Astrocyte (in vitro differentiated cells and primary cell): ENCODE measurements at places on chromosomes 6 and 20.

DNA sequence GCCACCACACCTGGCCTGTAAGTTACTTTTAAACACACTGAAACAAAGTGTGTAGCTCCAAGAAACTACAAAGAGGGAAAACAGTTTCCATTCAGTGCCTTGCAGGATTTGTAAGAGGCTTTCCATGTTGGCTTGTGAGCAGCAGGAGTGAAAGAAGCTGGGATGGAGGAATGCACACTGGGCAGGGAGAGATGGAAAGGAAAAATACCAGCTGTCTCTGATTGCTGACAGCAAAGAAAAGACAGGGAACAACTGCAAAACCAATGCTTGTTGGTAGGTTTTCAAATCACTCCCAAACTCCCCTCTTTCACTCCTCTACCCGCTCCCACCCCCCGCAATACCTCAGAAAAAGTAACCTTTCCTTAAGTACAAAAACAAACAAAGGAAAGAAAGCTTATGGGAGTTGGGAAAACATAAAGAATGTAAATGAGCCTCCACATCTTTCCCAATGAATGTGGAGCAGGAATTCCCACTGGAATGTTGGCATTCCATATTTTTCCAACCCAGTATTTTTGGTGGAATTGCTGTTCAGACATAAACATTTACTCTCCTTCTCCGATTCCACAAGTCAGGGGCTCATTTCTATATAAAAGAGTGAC lies 166.1 kb downstream of the THBS2 start:
- peak; percentile 50 for DNase-seq

DNA sequence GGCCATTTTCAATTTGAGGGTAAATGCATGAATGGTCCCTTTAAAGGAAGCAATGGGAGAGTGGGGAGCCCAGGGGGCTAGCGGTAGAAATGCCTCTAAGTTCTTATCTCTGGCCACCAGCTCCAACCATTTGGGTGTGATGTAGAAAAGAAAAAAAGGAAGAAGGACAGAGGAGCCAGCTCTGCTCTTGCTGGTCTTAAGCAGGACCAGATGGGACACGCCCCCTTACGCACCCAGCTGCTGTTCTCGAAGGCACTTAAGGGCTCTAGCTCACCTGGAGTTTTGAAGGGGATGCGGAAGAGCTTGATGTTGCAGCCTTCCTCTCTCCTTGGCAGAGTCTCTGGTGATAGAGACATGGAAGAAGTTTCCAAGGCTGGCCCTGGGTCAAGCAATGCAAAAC lies 59.5 kb upstream of the RNF144B start:
- no peak for DNase-seq

DNA sequence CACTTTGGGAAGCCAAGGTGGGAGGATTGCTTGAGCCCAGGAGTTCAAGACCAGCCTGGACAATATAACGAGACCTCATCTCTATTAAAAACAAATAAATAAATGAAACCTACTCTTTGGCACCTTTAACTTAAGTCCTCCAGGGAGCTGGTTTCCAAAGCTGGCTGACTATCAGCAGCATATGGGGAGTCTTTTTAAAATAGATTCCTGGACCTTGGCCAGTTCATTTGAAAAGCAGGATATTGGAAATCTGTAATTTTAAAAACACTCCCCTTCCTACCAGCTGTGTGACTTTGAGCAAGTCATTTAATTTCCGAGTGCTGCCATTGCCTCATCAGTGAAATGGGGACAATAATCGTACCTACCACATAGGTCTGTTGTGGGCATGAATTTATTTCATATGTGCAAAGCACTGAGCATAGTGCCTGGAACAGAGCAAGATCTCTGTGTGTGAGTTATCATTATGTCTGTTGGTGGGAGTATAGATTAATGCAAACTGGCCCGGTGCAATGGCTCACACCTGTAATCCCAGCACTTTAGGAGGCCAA lies 40.9 kb upstream of the PTPN1 start:
- DNase-seq = no peak

- DNase-seq = peak; percentile 49
Observed at GRCh38 chr20:37741055-37741454, 47.2 kb downstream of the CTNNBL1 start.

- DNase-seq = no peak
Observed at GRCh38 chr20:61503106-61503505, 251.0 kb downstream of the CDH4 start.

DNA sequence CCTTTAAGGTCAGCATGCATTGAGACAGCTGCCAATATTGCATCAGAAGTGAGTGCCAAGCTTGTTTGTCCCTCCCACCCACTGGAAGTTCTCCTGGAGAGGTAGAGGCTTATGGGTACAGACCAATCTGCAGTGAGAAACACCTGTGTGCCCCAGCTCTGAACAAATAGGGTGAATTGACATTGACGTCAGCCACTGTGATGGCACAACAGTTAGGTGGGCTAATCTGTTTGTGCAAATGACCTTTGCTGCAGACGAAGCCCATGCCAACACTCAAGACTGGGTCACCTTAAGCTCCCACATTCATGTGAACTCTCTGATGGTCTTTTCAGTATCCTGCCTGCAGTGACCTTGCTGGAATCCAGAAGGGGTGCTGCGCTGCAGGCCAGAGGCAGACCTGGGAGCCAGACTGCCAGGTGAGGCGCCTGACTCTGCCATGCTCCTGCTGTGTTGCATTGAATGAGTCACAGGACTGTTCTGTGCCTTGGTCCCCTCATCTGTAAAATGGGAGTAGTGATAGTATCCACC lies 99.9 kb downstream of the ALDH8A1 start:
- no peak for DNase-seq

- no peak for DNase-seq
Observed at GRCh38 chr6:17684134-17684533, 22.6 kb downstream of the NUP153 start.

DNA sequence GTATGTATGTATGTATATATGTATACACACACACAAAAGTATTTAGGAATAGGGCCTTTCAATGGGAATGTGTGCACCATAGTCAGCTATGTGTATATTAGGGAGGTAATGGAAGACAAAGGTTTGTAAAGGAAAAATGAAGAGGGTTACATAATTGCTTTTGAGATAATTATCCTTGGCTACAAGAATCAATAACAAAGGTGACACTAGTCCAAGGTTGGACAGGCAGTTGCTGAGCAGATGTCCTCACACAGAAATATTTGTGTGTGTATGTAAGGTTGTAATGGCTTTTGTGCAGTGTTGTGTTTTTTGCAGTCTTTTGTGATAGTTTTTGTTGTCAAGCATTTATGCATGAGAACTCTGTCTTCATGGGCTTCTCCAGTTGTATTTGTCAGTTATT lies 157.9 kb upstream of the MARCKS start:
- no peak for DNase-seq

DNA sequence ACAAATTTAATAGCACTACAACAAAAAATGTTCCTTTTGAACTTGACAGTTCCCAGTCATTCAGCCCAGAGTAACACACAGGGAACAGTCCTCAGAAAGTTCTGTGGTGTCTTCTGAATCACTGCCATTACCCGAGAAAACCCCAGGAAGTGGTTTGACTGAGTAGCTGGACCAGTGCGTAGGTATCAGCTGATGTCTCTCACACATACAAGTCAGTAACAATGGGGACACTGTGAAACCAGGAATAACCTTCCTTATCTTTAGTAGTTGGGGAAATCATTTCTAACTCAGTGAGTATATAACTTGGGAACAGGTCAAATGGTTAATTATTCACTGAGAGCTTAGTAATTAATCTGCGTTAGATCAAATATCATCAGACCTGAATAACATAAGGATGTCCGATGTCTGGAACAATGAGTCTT lies 73.1 kb downstream of the HIVEP2 start:
- DNase-seq = peak; percentile 99

- peak; percentile 70 for DNase-seq
Observed at GRCh38 chr20:49216991-49217578, 2.1 kb upstream of the DDX27 start.

DNA sequence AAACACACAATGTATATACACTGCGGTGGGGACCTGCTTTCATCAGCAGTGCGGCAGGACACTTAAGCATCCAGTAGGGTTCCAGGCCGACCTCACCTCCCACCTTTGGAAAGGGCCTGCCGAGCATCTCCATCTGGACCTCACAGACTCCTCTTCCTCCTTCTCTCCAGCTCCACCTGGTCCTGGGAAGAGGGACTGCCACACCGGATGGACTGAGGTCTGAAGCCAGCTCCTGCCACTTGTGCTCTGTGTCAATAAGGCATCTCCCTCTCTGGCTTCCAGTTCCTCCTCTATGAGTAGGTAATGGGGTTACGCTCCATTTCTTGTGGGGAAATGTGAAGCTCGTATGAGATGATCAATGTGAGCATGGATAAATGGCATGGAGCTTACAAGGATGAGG lies 19.1 kb upstream of the NNAT start:
- DNase-seq = no peak

DNA sequence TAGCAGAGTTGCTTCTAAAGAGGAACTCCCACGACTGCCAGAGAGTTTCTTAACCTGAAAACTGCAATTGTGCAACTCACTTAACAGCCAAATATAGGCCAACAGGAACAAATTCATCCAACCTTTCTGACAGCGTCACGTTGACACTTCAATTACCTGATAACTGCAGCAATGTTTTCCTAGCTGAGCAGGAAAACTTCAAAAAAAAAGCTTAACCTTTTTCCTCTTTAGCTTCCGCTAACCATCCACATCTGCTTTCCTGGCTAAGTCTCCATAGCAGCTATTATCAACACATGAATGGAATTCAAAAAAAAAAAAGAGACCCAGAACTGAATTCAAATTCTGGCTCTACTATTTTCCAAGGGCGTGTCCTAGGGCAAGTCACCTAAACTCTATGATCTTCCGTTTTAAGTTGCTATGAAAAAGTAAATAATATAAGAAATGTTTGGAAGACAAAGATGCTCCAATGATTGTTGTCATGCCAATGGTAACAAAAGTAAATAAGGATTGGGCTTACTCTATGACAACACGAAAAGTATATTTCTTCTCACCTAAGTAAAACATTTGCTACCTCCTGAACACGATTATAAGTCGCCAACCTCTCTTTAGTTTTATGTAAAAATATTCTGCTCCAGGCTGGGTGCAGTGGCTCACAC lies 524.6 kb upstream of the JARID2 start:
- peak; percentile 23 for DNase-seq

- DNase-seq = no peak
Observed at GRCh38 chr6:170450916-170451761, 102.0 kb downstream of the PSMB1 start.

GRCh38 chr6:45505470-45505869 lies 127.7 kb upstream of the SUPT3H start:
- no peak for DNase-seq

DNA sequence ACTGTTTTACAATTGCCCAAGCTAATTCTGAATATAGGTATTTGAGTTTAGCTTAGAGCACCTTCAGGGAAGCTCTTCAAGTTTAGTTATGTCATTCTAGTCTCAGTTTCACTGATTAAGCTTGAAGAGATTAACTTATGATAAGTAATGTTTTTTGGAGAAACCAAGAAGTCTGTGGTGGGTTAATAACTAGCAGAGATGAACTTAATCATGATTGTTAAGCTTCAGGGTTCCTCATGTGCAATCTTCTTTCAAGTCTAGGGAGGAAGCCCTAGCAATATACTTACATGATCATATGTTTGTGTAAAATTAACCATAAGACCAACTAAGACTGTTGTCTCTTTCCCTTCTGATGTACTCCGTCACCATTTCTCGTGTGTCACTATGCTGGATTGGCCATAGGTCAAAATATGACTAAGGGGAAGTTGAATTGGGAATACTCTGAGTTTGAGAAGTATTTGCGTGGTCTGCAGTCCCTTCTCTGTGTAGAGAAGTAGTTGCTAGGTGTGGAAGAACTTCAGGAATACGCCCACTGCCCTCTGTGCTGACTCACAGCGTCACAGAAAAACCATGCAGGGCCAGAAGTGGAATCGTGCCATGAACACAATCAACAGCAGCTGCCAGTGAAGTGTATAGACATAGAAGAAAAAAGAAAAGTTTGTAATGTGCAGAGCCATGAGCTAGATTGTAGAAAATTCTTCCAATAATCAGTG lies 88.3 kb downstream of the SH3BGRL2 start:
- peak; percentile 82 for DNase-seq

DNA sequence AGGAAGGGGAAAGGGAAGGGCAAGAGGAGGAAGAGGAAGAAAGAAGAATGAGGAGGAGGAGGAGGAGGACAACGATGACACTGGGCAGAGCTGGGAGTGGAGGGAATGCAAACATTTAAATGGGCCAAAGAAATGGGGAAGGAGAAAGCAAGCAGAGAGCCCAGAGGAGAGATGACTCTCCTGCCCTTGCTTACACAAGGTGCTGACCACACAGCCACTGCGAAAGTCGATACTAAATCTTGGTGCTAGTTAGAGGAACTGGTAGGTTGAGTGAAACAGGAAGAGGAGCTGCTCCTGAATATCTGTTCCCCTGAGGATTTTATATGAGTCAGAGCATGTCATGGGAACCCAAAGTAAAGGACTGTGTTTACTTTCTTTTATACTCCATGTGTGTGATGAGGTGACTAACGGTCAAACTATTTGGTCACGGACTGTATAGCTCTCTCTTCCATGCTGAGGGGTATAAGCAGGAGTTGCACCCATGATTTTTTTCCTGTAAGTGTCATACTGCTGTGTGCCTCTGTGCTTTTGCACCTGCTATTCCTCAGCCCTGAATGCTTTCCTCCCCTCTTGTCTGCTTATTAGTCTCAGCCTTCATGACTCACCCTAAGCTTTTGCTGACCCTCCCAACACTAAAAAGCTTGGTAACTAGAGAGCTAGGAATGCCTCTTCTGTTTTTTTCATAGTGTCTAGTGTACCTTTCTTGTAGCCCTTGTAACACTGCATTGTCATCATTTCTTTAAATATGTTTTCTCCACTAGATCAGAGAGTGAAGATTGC lies 9.5 kb upstream of the PAQR8 start:
- peak; percentile 93 for DNase-seq
